ENCODE measurements at places on chromosomes 7 and 10. TPM values are rescaled to one million over a fixed set of nuclear protein-coding genes. Genes with fewer than 3 reads are reported as not detected.

DNA sequence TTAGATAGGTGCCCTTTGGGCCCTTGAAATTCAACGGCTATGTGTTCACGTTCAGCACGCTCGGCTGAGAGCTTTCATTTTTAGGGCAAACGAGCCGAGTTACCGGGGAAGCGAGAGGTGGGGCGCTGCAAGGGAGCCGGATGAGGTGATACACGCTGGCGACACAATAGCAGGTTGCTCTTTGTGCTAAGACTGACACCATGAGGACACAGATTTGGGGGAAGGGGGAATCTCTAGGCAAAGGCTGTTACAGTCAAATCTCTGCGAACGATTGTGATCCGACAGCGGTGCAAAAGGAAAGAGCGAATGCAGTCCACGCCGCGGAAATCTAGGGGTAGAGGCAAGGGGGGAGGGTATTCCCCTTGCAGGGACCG, 667 bp downstream of the KLLN start:
- no peak for DNase-seq

DNA sequence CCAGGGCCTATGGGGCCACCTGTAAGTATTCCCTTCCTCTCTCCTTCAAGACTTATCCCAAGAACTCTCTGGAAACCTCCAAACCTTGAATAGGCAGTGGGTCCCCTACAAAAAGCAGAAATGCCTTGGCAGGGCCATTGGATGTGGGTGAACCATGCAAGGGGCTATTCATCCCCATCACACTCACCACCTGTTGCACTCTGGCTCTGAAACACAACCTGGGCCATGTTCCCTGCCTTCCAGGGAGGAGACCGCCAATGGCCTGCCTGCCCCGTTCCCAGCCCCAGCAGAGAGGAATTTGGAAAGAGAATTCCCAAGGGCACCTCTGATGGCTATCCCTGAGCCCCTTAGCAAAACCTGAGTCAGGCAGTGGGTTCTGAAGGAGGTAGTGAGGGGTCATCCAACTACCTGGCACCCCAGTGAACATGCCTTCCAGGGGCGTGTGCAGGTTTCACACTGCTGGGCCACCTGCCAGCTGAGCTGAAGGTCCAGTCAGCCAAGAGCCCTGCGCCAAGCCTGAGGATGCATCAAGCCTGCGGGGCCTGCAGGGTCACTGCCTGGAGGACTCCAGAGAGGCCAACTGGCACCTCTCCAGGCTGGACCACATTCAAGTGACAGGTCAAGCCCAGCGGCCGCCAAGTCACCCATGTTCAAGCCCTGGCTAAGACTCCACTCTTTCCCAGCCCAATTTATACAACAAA, 101.3 kb downstream of the COL13A1 start:
- peak; percentile 30 for DNase-seq

DNA sequence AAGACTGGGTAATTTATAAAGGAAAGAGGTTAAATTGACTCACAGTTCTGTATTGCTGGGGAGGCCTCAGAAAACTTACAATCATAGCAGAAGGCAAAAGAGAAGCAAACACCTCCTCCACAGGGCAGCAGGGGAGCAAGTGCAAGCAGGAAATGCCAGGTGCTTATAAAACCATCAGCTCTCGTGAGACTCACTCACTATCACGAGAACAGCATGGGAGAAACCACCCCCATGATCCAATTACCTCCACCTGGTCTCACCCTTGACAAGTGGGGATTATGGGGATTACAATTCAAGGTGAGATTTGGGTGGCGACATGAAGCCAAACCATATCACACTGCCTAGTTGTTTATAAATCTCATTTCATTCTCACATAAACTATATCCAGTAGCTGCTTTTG, 28.0 kb upstream of the CPN1 start:
- no peak for DNase-seq

GRCh38 chr7:131945957-131946544, 389.6 kb upstream of the PODXL start:
- DNase-seq = no peak

DNA sequence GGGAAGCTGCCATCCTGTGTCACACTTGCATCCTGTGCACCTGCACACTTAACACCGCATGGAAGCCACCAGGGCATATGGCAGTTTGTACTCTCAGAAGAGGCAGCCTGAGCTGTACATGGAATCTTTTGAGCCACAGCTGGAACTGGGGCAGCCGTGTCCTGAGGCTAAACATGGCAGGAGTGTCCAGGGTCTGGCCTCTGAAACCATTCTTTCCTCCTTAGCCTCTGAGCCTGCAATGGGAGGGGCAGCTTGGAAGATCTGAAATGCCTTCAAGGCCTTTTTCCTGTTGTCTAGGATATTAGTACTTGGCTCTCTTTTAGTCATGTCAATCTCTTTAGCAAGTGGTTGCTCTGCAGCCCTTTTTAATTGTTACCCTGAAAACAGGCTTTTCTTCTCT, 16.4 kb downstream of the PLCE1 start:
- DNase-seq = no peak

GRCh38 chr7:112266595-112267270, 60.2 kb downstream of the ZNF277 start:
- no peak for DNase-seq

- no peak for DNase-seq
Measured at GRCh38 chr10:29140151-29140550, 148.7 kb upstream of the LYZL1 start.

- no peak for DNase-seq
Measured at GRCh38 chr7:158955146-158955870, 99.0 kb downstream of the DYNC2I1 start.

DNA sequence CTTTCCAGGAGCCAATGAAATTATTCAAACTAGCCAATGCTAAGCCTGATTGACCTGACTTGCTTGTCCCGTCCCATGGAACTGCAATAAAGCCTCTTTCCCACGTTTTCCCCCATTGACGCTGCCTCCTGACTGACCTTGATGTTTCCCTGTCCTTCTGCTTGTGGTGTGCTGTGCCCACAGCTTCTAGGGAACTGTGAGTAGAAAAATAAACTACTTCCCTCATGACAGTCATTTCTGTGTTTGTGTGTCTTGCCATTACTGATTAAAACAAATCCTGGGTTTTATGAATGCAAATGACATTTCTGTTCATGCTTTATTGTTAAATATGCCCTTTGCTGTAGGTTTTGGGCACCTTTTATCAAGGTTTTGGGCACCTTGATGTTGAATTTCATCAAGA, 91.3 kb upstream of the ABI1 start:
- no peak for DNase-seq

SPDYE9 gene
- not detected for total RNA-seq

FAM25G gene
- total RNA-seq = not detected

RBP3 gene
- total RNA-seq = not detected

INHBA gene
- total RNA-seq = 24.0 TPM

SPDYE5 gene
- total RNA-seq = not detected

HYAL4 gene
- not detected for total RNA-seq
